ENCODE measurements at places on chromosomes 3 and 15.

- H3K4me3 ChIP-seq: no peak overlapping the region
- no peak overlapping the region for H3K27ac ChIP-seq
Measured at GRCh38 chr3:16148783-16149182, 25.7 kb upstream of the GALNT15 start.

DNA sequence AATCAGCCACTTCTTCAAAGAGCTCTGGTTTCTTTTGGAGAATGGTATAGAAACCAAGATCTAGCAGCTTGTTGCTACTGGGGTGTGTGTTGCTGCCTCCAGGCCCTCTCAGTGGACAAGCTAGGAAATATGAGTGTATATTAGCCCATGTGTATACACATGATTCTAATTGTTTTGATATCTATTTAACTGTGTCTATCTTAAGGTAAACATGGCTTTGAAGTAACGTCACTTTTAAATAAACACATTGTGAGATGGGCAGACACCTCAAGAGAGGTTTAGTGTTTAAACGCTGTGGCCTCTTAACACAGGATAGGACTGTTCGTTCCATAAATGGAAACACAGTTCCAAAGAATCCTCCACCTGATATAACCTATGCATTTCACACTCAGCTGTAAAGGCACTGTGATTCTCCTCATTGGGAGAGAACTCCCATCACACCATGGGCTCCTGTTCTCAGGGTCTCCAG is 87.0 kb downstream of the GMPS start:
- H3K4me3 ChIP-seq: no peak overlapping the region
- no peak for DNase-seq
- H3K36me3 ChIP-seq: peaks cover 7% of the 10 kb centered on the region
- no peak overlapping the region for H3K27ac ChIP-seq

- H3K36me3 ChIP-seq: no peaks in the 10 kb centered on the region
- H3K27ac ChIP-seq: no peak overlapping the region
- no peaks in the 10 kb centered on the region for H3K4me1 ChIP-seq
- H3K4me3 ChIP-seq: no peak overlapping the region
Measured at GRCh38 chr3:135235541-135235940, 440.5 kb downstream of the EPHB1 start.

GRCh38 chr3:194866236-194866635 is 180.6 kb downstream of the FAM43A start:
- no peaks in the 10 kb centered on the region for H3K36me3 ChIP-seq
- no peaks in the 10 kb centered on the region for H3K4me1 ChIP-seq
- H3K4me3 ChIP-seq: no peak overlapping the region
- no peak overlapping the region for H3K27ac ChIP-seq

GRCh38 chr15:72133211-72133610 is 15.0 kb downstream of the SENP8 start:
- H3K4me1 ChIP-seq: peaks cover 1% of the 10 kb centered on the region
- DNase-seq: no peak
- no peak overlapping the region for H3K4me3 ChIP-seq
- H3K27me3 ChIP-seq: no peaks in the 10 kb centered on the region
- H3K27ac ChIP-seq: no peak overlapping the region

Measured in mesenchymal stem cell (in vitro differentiated cells and primary cell).